Cardiac ventricle fibroblast (primary cell): ENCODE measurements at places on chromosomes 13 and 19. TPM values are rescaled to one million over a fixed set of nuclear protein-coding genes. Genes with fewer than 3 reads are reported as not detected.

C13orf42 gene
- not detected in 2 replicates for total RNA-seq

ZNF793 gene
- total RNA-seq, result 1.1 and 1.8 TPM in 2 replicates

PRR20D gene
- total RNA-seq, result not detected in 2 replicates

CDC42EP5 gene
- total RNA-seq, result 75.9 and 77.8 TPM in 2 replicates

GGN gene
- 0.49 and 2.1 TPM in 2 replicates for total RNA-seq

MBD3L3 gene
- total RNA-seq, result not detected in 2 replicates

B3GNT8 gene
- 0.78 and 1.2 TPM in 2 replicates for total RNA-seq

OLFM2 gene
- total RNA-seq, result 14.7 and 18.8 TPM in 2 replicates

S1PR5 gene
- total RNA-seq, result not detected in 2 replicates

SLC6A16 gene
- total RNA-seq, result 0.19 TPM in 1 of 2 replicates, not detected in the other

KIR3DL1 gene
- total RNA-seq, result not detected in 2 replicates

CXCL17 gene
- total RNA-seq, result not detected in 2 replicates

TNFRSF19 gene
- total RNA-seq, result 15.9 and 18.2 TPM in 2 replicates

ARHGAP33 gene
- total RNA-seq, result 0.44 and 2.0 TPM in 2 replicates

HRC gene
- not detected in 2 replicates for total RNA-seq

ZNF541 gene
- not detected in 2 replicates for total RNA-seq

PRR22 gene
- 0.37 and 0.98 TPM in 2 replicates for total RNA-seq

BCL3 gene
- 30.3 and 34.7 TPM in 2 replicates for total RNA-seq

SAFB2 gene
- 16.4 and 19.1 TPM in 2 replicates for total RNA-seq

HSH2D gene
- not detected in 2 replicates for total RNA-seq

IFNL1 gene
- total RNA-seq, result not detected in 2 replicates

ZNF234 gene
- 5.7 and 15.0 TPM in 2 replicates for total RNA-seq

GFY gene
- total RNA-seq, result not detected in 2 replicates

ZNF625 gene
- 4.2 and 4.3 TPM in 2 replicates for total RNA-seq

BCKDHA gene
- 30.8 and 37.3 TPM in 2 replicates for total RNA-seq

CEACAM8 gene
- not detected in 2 replicates for total RNA-seq

TSEN34 gene
- 114 and 134 TPM in 2 replicates for total RNA-seq

PEAK3 gene
- total RNA-seq, result not detected in 2 replicates

SLC27A5 gene
- total RNA-seq, result 4.8 and 5.5 TPM in 2 replicates

C19orf85 gene
- not detected in 2 replicates for total RNA-seq

FGF21 gene
- total RNA-seq, result not detected in 2 replicates

GPR183 gene
- not detected in 2 replicates for total RNA-seq

C19orf67 gene
- not detected in 2 replicates for total RNA-seq
